Dermis microvascular lymphatic vessel endothelial cell (primary cell): ENCODE measurements at places on chromosomes 6 and 20. TPM values are rescaled to one million over a fixed set of nuclear protein-coding genes. Genes with fewer than 3 reads are reported as not detected.

C20orf202 gene
- total RNA-seq = under 0.01 TPM in 2 replicates

CDH22 gene
- under 0.01 and 0.13 TPM in 2 replicates for total RNA-seq

RNF217 gene
- total RNA-seq = 10.4 and 15.9 TPM in 2 replicates

CST1 gene
- not detected in 2 replicates for total RNA-seq

HLA-DQB2 gene
- not detected in 2 replicates for total RNA-seq

SF3B5 gene
- total RNA-seq = 81.3 and 90.9 TPM in 2 replicates

ETV7 gene
- 0.13 TPM in 2 replicates for total RNA-seq

TBXT gene
- not detected in 2 replicates for total RNA-seq

OR2B6 gene
- total RNA-seq = not detected in 2 replicates

BCAS4 gene
- total RNA-seq = 1.5 TPM in 2 replicates

C20orf141 gene
- total RNA-seq = not detected in 2 replicates

MAFB gene
- total RNA-seq = 2.7 and 8.0 TPM in 2 replicates

GRCh38 chr6:31966997-31967925 is 4.7 kb downstream of the DXO start:
- no peak for DNase-seq

- no peak for DNase-seq
Observed at GRCh38 chr6:133548423-133549159, 307.4 kb downstream of the EYA4 start.

GRCh38 chr20:46749147-46749546 is 39.7 kb downstream of the SLC2A10 start:
- DNase-seq = no peak

DNA sequence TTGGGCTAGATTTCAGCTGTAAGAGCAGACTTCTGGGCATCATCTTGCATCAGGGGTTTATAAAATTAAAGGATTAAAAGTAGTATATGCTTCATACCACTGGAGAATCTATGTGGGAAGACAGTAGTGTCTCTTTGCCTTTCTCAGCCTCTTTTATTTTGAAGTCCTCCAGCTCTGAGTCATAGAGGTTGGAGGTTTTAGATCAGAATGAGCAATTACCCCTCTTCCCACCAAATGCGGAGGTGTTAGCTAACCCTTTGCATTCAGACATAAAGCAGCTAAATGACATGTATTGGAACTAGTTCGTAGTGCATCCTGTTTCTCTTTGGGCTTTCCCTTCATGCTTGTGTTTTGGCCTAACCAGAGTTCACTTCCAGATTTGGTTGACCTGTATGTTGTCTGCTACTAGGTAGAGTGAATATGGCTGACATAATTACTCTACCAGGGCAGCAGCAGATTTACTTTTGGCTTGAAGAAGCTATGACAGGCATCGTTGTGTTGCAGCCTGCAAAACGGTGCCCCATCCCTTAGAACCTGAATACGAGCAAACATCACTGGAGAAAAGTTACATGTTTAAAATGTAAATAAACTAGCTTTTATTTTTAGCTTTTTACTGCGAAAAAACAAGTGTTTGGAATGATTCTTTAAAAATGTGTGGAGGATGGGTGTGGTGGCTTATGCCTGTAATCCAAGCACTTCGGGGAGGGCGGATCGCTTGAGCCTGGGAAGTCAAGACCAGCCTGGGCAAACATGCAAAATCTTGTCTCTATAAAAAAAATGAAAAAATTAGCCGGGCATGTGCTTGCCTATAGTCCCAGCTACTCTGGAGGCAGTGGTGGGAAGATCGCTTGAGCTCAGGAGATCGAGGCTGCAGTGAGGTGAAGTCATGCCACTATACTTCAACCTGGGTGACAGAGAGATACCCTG is 82.2 kb downstream of the MYO6 start:
- no peak for DNase-seq

DNA sequence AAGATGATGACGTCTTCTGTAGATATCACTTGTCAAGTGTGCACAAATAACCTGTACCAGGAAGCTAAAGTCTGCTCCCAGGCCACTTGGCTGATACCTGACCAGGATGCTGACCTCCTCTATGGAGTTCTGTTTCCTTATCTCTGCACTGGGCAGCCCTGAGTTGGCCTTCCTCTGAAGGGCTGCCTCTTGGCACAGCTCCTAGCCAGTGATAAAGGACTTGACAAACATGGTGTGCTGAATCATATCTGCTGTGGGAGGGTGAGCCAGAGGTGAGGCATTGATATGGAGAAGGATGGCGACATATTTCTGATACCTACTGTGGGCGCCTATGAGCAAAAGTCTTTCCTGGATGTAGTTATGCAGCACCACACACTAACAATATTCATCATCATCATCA is 32.8 kb upstream of the FOXA2 start:
- DNase-seq = no peak

DNA sequence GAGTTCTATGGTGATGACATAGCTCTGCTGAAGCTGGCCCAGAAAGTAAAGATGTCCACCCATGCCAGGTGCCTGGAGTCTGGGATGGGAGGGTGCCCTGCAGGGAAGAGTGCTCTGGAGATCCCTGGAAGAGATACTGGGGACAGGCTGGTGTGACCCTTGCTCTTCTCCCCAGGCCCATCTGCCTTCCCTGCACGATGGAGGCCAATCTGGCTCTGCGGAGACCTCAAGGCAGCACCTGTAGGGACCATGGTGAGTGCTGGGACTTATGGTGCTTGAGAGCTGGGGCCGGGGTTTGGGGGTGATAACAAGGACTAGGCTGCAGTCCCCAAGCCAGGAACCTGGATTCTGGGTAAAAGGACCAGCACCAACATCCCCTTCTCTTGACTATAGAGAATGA is 2.2 kb upstream of the CFB start:
- no peak for DNase-seq

DNA sequence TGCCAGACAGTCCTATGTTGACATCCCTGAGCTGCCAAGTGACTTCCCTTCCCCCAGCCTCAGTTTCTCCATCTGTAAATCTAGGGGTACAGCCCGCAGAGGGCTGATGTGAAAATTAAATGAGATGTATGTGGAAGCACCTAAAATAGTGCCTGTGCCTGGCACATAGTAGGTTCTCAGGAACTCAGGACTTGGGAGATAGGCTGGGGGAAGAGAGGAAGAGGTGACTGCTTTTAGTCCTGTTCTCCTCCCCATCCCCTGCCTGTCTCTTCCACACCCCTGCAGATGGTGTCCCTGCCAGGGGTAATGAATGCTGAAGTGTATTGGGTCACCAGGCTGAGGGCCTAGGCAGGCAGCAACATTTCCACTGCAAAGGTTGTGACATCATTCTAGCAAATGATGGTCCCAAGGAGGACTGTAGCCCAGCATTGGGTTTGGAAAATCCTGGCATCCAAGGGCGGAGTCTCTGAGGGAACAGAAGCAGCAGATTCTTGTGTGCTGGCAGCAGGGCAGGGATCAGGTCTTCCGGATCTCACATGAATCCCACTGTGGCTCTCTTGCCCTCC is 1.8 kb downstream of the SNPH start:
- DNase-seq = no peak

GRCh38 chr20:10314198-10314597 is 95.6 kb downstream of the SNAP25 start:
- DNase-seq = no peak

DNA sequence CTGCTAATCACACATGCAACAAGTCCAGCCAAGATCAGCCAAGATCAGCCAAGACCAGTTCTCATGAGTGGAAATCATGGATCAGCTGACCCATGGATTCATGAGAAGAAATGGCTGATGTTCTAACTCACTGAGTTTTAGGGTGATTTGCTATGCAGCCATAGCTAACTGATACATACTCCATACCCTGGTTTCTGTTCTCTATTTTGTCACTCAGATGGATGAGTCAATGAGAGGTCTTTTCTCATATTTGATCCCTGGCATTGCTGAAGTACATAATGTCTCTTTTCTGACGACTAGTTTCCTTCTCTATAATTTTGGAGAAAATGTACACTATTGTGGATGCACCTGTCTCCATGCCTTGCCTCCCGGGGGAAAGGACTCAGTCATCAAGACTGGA is 118.4 kb upstream of the LY86 start:
- DNase-seq = no peak

DNA sequence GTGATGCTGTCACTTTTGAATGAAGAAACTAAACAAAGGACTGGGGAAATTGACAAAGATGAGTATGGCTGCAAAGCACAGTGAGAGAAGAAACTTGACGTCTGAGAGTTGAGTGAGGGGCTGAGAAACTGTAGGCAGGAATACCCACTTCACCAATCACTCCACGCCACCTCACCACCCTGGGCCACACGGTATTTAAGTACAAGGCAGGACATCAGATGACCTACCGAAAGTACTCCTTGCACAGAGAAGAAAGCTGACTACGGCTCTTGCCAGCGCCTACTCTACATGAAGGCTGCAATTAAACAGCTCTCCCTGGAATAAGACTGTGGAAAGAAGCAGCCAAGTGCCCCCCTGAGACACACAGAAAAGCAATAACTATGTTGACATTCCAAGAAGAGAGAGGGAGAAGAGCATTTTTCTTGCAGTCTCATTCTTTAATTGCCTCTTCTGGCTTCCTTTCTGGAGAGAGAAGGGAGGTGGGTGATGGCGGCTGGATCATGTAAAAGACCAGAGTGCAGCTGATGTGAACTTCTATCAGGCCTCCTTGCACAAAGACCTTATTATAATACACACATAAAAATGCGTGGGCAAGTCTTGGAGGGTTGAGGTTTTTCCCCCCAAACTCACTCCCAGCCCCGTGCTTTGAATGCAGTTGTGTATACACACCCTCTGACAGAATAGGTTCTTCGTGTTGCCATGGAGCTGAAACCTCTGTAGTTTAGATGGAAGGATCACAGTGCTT is 44.6 kb downstream of the HIVEP2 start:
- DNase-seq = no peak

DNA sequence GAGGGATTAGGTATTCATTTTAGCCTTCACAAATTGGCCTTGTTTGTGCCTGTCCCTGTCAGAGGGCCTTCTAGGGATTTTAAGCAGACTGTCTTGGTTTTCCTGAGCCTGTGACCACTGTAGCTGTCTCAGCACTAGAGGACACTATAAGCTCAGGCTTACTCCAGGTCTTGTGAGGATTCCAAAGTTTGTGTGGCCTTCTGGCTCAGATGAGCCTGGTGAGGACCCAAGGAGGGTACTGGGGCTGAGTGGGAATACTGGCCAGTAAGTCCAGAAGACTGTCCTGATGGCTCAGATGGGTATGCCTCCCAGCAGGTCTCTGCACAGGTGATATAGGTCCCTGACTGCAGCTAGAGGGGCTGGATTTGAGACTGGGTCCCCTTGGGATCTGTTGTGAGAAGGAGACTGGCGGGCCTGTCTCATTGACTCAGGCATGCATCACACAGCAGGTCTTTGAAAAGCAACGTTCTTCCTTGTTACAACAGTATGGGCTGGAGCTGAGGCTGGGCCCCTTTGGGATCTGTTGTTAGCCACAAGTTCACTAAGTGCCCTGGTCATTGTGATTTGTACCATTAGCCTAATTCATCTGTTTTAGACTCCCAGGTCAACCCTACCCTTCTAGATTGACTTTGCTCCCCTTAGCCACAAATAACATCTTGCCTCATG is 26.3 kb upstream of the TFB1M start:
- DNase-seq = no peak

DNA sequence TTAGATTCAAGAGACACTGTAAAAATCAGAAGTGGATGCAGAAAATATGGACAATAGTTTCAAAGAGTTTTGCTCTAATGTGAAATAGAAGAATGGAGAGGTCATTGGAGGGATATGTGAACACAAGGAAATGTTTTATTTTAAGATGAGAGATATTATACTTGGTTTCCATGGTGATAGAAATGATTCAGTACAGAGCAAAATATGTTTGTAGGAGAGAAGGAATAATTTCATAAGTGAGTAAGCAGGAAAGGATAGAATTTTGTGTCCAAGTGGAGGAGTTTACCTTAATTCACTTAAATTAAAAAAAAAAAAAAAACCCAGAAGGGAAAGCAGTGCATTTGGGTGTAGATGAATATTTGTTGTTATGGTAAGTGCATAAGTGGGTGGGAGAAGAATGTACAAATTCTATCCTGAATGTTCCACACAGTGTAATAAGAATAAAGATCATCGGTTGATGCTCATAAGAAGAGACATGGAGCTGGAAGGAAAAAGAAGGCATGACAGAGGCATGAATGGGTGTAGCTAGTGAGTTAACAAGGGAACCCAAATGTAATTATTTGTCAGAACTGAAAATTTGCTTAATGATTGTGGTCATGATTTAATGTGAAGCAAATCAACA is 688.9 kb upstream of the GJE1 start:
- DNase-seq = no peak

GRCh38 chr20:46304361-46304760 is 3.9 kb downstream of the CDH22 start:
- no peak for DNase-seq

DNA sequence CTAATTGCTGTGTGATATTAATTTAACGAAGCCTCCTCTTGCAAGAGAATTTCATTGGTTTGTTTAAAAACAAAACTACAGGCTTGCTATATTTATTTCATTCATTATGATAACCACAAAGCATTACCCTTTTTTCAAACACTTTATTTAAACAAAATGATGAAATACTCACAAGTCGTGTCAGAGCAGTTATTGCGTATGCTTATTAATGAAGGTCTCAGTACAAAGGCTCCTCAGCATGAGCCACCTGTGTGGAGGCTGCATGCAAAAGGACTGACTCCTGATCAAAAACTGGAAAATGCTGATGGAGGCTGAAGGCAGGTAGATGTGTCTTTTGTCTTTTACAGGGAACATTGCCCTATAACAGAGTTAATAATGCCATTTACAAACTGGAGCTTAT is 130.5 kb downstream of the CRYBG1 start:
- DNase-seq = no peak

DNA sequence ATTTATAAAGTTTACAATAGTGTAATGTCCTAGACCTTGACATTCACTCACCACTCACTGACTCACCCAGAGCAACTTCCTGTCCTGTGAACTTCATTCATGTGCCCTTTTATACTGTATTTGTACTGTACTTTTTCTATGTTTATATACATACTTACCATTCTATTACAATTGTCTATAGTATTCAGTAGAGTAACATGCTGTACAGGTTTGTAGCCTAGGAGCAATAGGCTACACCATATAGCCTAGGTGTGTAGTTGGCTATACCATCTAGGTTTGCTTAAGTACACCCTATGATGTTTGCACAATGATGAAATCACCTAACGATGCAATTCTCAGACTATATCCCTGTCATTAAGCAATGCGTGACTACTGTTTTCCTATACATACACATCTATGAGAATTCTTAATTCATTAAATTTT is 17.5 kb downstream of the EDEM2 start:
- DNase-seq = peak; percentile 29

- peak; percentile 95 for DNase-seq
Observed at GRCh38 chr6:144343701-144344428, 58.7 kb downstream of the UTRN start.

GRCh38 chr6:166438211-166438861 is 55.6 kb upstream of the MPC1 start:
- no peak for DNase-seq

- peak; percentile 89 for DNase-seq
Observed at GRCh38 chr6:166633732-166634535, 6.9 kb upstream of the RPS6KA2 start.

GRCh38 chr6:90374201-90374600 is 77.6 kb upstream of the BACH2 start:
- no peak for DNase-seq

GRCh38 chr6:163529605-163530004 is 115.1 kb downstream of the QKI start:
- no peak for DNase-seq

- peak; percentile 7 for DNase-seq
Observed at GRCh38 chr6:34393191-34393965, 909 bp upstream of the NUDT3 start.

- DNase-seq = no peak
Observed at GRCh38 chr6:89244241-89244985, 27.3 kb upstream of the GABRR1 start.
